ENCODE measurements at places on chromosomes 13 and 19. TPM values are rescaled to one million over a fixed set of nuclear protein-coding genes. Genes with fewer than 3 reads are reported as not detected.

PNMA8A gene
- 3.7 TPM for polyA plus RNA-seq

ZNF66 gene
- polyA plus RNA-seq: 1.3 TPM

PODNL1 gene
- polyA plus RNA-seq: 2.5 TPM

FGF9 gene
- 0.09 TPM for polyA plus RNA-seq

AKT1S1 gene
- 21.6 TPM for polyA plus RNA-seq

FBXO46 gene
- polyA plus RNA-seq: 7.3 TPM

HSPB6 gene
- 608 TPM for polyA plus RNA-seq

LILRA1 gene
- polyA plus RNA-seq: 2.1 TPM

SRRM5 gene
- 0.22 TPM for polyA plus RNA-seq

CYP4F12 gene
- 9.1 TPM for polyA plus RNA-seq

AMER2 gene
- not detected for polyA plus RNA-seq

GET3 gene
- 93.1 TPM for polyA plus RNA-seq

PGLYRP1 gene
- not detected for polyA plus RNA-seq

AXL gene
- 24.0 TPM for polyA plus RNA-seq

ZNF99 gene
- 0.01 TPM for polyA plus RNA-seq
